ENCODE measurements at places on chromosomes 2 and 18.

DNA sequence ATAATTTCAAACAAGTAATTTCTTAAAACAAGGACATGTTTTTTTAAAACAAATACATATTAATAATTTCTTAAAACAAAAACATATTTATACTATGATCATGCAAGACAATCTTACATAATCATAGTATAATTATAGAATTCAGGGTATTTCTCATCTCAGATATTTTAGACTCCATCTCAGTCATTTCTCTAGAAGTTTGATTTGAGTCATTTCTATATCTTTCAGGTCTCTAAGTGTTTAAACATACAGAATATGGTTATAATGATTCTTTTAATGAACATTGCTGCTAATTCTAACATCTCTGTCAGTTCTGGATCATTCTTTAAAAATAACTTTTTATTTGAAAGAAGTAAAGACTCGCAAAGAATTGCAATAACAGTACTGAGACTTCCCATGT, 154.2 kb upstream of the KYNU start:
- no peak for DNase-seq

DNA sequence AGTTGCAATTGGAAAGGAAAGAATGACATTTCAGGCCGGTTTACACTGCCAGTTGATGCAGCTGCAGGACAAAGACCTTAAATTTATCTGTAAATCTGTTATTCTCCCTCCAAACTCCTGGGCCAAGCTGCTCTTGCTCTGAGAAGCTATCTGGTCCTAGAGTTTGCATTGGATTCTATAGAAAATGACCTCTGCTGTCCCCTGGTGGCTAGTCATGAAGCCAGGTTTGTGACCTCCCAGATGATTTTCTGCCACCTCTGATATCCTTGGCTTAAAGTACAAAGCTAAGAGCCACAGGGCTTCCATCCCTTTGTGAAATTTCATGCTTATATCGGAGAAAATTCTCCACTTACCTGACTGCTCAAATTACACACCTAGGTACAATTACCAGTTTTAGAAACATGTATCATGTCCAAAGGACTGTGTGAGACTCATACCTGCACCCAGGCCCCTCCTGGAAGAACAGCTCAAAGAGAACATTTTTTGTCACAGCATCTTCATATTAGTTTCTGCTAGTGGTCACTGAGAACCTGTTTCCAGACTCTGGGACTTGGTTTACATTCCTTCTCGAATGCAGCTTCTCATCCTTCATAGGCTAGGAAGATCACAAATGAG, 28.9 kb upstream of the IER3IP1 start:
- DNase-seq = no peak

GRCh38 chr2:9002637-9003365, 683 bp downstream of the MBOAT2 start:
- DNase-seq = no peak

- no peak for DNase-seq
Observed at GRCh38 chr18:8747440-8747937, 42.1 kb downstream of the MTCL1 start.

- DNase-seq = no peak
Observed at GRCh38 chr18:77039196-77040130, 93.1 kb downstream of the MBP start.

GRCh38 chr2:10316860-10317259, 14.2 kb downstream of the HPCAL1 start:
- DNase-seq = no peak

GRCh38 chr2:239807568-239807967, 217.6 kb downstream of the NDUFA10 start:
- no peak for DNase-seq

DNA sequence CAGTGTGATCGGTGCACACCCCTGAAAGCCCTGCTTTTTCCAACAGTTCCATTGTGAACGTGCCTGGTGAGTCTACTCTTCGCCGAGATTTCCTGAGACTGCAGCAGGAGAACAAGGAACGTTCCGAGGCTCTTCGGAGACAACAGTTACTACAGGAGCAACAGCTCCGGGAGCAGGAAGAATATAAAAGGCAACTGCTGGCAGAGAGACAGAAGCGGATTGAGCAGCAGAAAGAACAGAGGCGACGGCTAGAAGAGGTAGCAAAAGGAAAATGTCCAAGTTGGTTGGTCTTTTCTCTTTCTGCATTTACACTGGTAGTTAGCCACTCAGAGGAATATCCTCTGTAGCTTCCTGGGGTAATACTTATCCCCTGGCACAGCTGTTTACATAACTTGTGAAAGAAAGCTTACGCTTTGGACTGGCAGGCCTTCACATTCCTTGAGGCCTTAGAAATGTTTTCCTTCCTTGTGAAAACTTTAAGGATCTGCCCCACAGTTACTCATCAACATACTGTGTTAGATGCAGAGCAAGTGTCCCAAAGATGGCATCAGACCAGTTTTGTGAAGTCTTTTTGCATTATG, 146.6 kb downstream of the MAP4K4 start:
- no peak for DNase-seq

- no peak for DNase-seq
Observed at GRCh38 chr2:8606226-8606625, 75.6 kb upstream of the ID2 start.

- DNase-seq = no peak
Observed at GRCh38 chr18:33585431-33585775, 7.4 kb downstream of the ASXL3 start.

- DNase-seq = no peak
Observed at GRCh38 chr2:41580806-41581205, 467.0 kb upstream of the PKDCC start.

All from stimulated activated CD8-positive, alpha-beta memory T cell treated with anti-CD3 and anti-CD28 coated beads, Interleukin-4, amount 100 ng/mL, for 1 hour (primary cell).